CD4-positive, alpha-beta T cell treated with Interleukin-15 for 4 hours (primary cell): ENCODE measurements at places on chromosomes 13 and 19.

GRCh38 chr13:27281420-27281819 is 10.8 kb downstream of the RASL11A start:
- no peak for DNase-seq

- DNase-seq = no peak
Measured at GRCh38 chr13:56015919-56016318, 1124.8 kb upstream of the PRR20A start.

DNA sequence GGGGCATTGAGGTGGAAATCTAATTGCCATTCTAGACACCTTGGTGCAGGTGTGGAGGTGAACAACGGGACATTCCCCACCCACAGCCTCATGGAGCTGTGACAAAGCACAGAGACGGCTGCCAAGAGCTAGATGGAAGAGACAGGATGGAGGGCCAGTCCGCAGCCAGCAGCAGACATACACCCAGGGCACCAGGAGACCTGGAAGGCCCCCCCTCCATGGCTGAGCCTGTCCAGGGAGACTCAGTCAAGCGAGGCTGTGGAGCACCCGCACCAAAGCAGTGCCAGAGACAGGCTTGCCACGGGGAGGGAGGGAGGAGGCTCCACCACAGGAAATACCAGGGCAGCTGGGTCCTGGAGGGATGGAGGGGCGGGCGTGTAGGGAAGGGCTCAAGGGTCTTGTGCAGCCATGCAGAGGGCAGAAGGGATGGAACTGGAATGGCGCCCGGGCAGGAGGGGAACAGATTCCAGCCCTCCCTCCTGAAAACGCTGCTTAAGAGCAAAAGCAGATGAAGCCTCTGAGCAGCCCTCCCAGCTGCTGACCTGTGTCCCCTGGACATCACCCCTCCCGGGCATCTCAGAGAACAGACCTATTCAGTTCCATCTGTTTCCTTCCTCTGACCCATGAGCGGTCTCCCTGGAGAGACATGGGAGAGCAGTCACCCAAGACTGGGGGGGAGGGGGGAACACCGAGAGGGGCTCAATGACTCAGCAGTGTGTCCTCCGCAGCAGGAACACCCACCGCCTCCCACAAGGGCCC is 14.4 kb downstream of the EPS15L1 start:
- no peak for DNase-seq

- DNase-seq = no peak
Measured at GRCh38 chr13:64327505-64328194, 2902.5 kb downstream of the PCDH9 start.

DNA sequence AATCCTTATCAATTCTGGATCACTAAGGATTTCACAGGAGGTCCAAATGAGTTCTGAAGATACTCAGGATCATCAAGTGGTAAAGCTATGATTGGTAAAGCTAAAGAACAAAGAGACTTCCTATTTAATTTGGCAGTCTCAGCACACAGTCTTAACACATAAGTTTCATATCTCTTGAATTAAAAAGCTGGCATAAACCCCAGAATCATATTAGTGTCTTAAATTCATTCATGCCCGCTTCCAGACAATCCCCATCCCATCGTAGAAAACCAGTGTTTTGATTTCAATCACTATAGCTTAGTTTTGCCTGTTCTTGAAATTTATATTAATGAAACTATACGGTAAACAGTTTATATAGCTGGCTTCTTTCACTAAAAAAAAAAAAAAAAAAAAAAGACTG is 278.7 kb downstream of the DIAPH3 start:
- no peak for DNase-seq

DNA sequence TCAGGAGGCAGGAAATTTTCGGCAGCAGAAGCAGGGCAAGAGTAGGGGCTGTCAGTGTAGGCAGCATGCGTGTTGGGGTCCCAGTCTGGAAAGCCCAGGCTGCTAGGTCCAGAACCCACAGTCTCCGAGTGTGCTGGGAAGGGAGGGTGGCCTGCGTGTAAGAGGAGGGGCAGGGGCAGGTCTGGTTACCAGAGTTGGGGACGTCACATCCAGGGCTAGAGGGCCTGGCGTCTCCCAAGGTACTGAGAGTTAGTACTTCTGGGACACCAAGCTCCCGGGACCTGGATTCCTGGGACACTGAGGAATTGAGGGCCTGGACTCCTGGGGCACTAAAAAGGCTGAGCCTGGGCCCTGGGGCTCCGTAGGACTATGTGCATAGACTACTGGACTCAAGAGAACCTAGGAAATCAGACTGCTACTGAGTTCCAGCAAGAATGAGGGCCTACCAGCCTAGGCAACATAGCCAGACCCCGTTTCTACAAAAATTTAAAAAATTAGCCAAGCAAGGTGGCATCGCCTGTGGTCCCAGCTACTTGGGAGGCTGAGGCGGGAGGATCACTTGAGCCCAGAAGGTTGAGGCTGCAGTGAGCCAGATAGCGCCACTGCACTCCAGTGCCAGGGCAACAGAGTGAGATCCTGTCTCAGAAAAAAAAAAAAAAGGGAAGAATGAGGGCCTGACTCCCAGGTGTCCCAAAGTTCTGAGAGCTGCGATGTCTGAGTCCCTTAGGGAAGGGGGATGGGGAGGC is 2.5 kb downstream of the NFKBID start:
- no peak for DNase-seq

- peak; percentile 34 for DNase-seq
Measured at GRCh38 chr19:39765091-39766076, 13.3 kb upstream of the LEUTX start.

- peak; percentile 25 for DNase-seq
Measured at GRCh38 chr19:17294051-17294891, 9.0 kb downstream of the ABHD8 start.

GRCh38 chr19:1069009-1069779 is 2.2 kb downstream of the ARHGAP45 start:
- peak; percentile 80 for DNase-seq

DNA sequence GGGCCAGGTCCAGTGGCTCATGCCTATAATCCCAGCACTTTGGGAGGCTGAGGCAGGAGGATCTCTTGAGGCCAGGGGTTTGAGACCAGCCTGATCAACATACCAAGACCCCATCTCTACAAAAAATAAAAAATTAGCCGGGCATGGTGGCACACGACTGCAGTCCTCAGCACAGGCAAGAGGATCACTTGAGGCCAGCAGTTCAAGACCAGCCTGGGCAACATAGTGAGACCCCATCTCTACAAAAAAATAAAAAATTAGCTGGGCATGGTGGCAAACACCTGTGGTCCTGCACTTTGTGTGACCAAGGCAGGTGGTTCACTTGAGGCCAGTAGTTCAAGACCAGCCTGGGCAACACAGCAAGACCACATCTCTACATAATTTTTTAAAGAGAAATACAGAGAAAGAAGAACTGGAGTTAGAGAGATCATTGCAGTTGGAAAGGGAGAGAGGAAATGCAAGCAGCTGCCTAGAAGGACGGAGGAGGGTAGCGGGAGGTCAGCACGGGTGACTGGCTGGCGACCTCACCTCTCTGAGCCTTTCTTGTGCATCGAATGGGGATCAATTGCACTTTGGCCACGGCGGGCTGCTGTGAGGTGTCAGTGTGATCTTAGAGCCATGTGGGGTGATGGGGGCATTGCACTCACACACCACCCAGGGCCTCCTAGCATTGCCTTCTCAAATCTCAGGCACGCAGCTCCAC is 13.9 kb downstream of the BCAM start:
- no peak for DNase-seq

- DNase-seq = no peak
Measured at GRCh38 chr19:35671818-35672217, 5.5 kb downstream of the UPK1A start.

DNA sequence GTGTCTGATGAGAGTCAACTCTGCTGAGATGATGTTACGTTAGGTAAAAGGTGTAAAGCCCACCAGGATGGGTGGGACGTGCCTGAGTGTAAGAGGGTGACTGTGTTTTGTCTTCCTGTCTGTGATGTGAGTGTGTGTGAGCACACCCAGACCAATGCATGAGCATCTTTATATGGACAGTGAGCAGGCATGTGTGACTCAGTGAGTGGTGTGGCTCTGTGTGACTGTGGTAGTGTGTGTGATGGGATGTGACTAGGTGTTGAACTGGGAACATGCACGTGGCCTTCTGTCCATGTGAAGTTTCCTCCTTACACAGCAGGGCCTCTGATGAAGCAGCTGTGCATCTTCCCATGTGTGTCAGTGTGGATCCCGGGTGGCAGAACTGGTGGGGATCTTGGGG is 17.8 kb upstream of the LGALS16 start:
- no peak for DNase-seq

DNA sequence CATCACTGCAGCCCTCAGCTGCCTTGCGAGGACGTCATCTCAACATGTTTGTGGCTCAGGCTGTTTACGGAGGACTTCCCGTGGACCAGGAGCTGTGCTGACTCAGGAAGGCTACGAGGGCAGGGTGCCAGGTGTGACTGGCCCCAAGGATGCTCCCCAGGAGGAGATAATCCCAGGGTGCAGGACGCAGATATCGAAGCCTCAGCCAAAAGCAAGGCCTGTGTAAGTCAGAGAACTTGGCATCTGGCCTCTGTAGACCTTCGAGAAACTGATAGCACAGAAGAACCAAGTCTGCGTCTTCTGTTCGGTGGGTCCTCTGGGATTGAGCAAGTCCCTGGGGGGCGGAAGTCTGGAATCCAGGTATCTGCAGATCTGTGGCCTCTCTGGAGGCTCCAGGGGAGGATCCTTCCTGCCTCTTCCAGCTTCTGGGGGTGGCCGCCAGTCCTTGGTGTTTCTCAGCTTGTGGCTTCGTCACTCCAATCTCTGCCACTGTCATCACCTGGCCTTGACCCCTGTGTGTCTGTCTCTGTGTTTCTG is 2.6 kb upstream of the DOHH start:
- no peak for DNase-seq

DNA sequence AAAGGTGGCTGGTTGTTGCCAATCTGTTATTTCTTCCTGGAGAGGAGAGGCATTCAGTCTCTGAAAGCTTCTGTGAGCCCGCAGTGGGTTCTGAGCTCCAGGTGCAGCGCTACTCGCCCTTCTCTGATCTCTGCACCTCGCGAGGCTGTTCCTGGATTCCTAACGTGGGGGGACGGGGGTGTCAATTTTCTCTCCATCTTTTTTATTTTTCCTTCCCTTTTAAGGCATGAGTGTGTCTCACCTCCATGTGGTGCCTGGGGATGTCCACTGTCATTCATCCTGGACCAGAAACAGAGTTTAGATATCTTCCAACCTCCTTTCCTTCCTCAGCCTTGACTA is 626 bp downstream of the ZNF233 start:
- no peak for DNase-seq

DNA sequence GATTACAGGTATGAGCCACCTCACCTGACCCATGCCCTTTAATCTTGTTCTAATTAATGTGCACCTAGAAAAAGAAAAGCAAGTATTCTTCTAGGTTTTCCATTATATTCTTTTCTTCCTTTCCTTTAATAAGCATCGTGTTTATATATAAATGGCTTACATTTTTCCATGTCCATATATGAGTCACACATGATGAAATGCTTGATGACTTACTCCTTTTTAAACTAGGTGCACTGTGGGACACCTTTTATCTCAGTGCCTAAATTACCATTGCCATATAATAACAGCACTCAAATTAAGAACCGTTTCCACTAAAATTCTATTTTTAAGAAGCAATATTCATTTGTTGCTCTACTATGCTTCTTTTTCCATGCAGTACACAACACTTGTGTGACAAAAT is 363.3 kb downstream of the LIG4 start:
- DNase-seq = no peak

GRCh38 chr19:39398297-39398864 is 7.2 kb downstream of the MED29 start:
- peak; percentile 79 for DNase-seq

DNA sequence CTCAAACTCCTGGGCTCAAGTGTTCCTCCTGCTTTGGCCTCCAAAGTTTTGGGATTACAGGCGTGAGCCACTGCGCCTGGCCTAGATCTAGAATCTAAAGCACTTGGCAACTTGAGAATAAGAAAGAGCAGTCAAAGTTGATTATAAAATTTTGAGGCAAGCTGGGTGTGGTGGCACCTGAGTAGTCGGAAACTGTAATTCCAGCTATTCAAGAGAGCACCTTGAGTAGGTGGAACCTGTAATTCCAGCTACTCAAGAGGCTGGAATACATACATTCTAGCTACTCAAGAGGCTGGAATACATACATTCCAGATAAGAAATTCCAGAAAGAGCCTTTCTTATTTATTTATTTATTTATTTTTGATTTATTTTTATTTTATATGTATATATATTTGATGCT is 8.3 kb upstream of the NAA16 start:
- DNase-seq = no peak

GRCh38 chr13:74026753-74027152 is 107.5 kb downstream of the KLF12 start:
- peak; percentile 82 for DNase-seq

GRCh38 chr13:111158136-111158805 is 43.2 kb downstream of the ARHGEF7 start:
- no peak for DNase-seq

DNA sequence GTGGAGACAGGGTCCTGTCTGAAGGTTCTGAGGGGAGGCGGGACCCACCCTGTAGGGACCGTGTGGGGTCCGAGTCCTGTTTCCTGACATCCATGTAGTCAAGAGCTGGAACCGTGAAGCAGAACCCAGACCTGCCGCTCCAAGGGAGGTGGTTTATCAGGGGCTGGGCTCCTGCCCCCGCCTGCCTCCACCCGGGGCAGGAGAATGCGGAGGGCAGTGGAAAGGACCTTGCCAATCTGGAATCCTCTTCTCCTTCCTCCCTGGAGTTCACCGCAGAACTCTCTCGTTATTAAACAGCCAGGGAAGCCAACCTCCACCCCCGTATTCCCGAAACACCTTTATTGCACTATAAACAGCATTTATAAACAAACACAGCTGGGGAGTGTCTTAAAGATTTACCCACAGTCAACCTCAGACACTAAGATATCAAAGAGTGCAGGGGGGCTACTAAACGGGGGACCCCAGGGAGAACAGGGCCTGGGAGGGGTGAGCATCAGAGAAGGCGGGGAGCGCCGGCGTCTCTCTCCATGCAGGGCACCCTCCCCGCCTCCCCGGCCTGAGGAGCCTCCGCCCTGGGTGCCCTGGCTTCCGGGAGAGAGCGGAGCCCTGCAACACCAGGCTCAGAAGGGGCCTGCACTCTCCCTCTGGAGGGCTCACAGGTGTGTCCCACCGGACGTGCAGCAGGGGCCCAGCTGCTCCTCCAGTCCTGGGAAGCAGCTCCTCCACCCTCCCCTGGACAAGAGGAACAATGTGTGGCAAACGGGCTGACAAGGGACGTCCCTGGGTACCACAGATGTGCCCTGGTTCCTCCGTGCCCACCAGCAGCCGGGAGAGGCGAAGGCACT is 3.6 kb downstream of the C2CD4C start:
- no peak for DNase-seq

GRCh38 chr19:28009696-28010095 is 1203.3 kb downstream of the UQCRFS1 start:
- no peak for DNase-seq
